ENCODE measurements at places on chromosomes 1 and 21. TPM values are rescaled to one million over a fixed set of nuclear protein-coding genes. Genes with fewer than 3 reads are reported as not detected.

DNA sequence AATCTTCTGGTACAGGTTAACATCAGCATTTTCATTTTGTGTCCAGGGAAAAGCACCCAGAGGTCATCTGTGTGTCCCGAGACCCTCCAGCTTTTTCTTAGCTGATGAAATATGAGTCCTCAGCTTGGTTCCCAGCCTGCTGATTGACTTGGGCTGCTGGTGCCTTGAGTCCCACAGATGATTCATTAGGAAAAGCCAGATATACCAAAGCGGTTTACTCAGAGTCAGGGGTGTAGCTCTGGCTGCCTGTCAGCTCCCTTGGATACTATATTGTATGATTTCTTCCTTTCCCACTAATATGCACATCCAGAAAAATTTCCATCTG, 43.7 kb upstream of the MAB21L3 start:
- H3K36me3 ChIP-seq, result no peaks in the 10 kb centered on the region
- H3K4me3 ChIP-seq, result no peak overlapping the region
- no peaks in the 10 kb centered on the region for H3K4me1 ChIP-seq

DNA sequence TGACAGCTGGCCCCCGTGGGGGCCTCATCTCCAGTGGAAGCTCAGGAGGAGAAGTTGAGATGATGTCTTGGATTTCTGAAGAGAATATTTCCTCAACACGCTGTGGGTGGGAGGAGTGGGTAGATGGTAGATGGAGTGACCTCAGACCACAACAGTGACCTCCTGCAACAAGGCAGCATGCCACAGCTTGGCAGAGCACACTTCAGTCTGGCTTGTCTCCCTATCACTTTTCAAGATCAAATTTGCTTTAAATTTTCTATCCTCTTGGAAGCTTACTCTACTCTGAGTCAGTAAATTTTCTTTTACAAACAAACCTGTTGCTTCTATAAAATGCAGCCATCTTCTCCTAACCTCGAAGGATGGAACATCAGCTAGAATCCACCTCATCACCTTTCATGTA, 59.7 kb downstream of the NTPCR start:
- peaks cover 16% of the 10 kb centered on the region for H3K36me3 ChIP-seq
- no peak overlapping the region for H3K4me3 ChIP-seq
- H3K27ac ChIP-seq, result no peak overlapping the region
- H3K4me1 ChIP-seq, result no peaks in the 10 kb centered on the region

DNA sequence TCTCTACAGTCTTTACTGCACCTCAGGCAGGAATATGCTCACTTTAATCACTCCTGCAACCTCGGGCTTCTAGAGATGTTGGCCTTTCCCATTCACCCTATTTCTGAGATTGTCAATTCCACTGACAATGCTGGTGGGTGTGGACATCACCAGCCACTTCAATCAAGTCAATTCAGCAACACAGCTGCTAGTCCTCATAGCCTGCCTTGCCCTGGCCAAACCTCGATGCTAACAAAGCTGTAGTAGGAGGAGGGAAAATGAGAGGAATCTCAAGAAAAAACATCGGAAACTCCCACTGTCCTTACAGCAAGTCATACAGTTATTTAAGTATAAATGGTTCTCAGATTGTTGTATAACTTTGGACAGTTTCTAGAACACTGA, 155.0 kb downstream of the KCNH1 start:
- H3K27ac ChIP-seq, result no peak overlapping the region
- H3K4me3 ChIP-seq, result no peak overlapping the region
- H3K27me3 ChIP-seq, result no peaks in the 10 kb centered on the region
- H3K4me1 ChIP-seq, result no peaks in the 10 kb centered on the region

DNA sequence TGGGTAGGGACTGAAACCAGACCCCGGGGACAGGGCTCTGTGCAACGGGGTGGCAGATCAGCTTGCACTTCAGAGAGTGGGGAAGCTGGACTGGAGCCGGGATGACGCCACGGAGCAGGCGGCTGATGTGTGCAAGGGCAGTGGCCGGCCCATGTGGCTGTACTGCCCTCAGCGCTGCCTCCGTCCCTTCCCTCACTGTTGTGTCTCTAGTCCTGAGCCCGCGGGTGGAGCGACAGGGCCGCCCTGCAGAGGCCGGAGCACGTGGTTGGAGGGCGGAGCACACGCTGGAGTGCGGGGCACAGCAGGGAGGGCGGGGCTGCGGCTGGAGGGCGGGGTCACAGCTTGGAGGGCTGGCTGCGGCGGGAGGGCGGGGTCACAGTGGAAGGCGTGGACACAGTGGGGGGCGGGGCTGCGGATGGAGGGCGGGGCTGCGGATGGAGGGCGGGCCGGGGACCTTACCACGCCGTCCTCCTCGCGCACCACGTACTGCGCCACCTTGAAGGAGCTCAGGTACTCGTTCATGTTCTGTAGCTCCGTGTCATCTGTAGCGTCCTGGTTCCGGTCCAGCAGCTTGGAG, 52.4 kb downstream of the CHD5 start:
- DNase-seq, result peak; percentile 91
- peaks cover 2% of the 10 kb centered on the region for H3K27me3 ChIP-seq
- H3K4me3 ChIP-seq, result peak overlapping the region; percentile 50
- peaks cover 3% of the 10 kb centered on the region for H3K4me1 ChIP-seq
- H3K27ac ChIP-seq, result no peak overlapping the region

- H3K36me3 ChIP-seq, result peaks cover 96% of the 10 kb centered on the region
- no peak overlapping the region for H3K4me3 ChIP-seq
- no peaks in the 10 kb centered on the region for H3K4me1 ChIP-seq
- H3K27me3 ChIP-seq, result no peaks in the 10 kb centered on the region
These were observed 25.1 kb upstream of the LSS start for GRCh38 chr21:46253610-46254124.

- H3K27me3 ChIP-seq, result no peaks in the 10 kb centered on the region
- no peak overlapping the region for H3K4me3 ChIP-seq
- peak; percentile 74 for DNase-seq
- no peaks in the 10 kb centered on the region for H3K4me1 ChIP-seq
- no peaks in the 10 kb centered on the region for H3K36me3 ChIP-seq
These were observed 71.0 kb downstream of the NFASC start for GRCh38 chr1:204941421-204942338.

GRCh38 chr1:20830378-20830777, 43.3 kb upstream of the HP1BP3 start:
- H3K27me3 ChIP-seq, result no peaks in the 10 kb centered on the region
- H3K4me3 ChIP-seq, result no peak overlapping the region
- peaks cover 34% of the 10 kb centered on the region for H3K36me3 ChIP-seq
- no peaks in the 10 kb centered on the region for H3K4me1 ChIP-seq

GRCh38 chr1:246275036-246275435, 232.0 kb downstream of the SMYD3 start:
- no peak overlapping the region for H3K27ac ChIP-seq
- no peaks in the 10 kb centered on the region for H3K4me1 ChIP-seq
- no peaks in the 10 kb centered on the region for H3K27me3 ChIP-seq
- H3K4me3 ChIP-seq, result no peak overlapping the region

GRCh38 chr1:181079382-181079781, 9.1 kb upstream of the IER5 start:
- no peaks in the 10 kb centered on the region for H3K27me3 ChIP-seq
- H3K36me3 ChIP-seq, result no peaks in the 10 kb centered on the region
- DNase-seq, result no peak
- H3K27ac ChIP-seq, result no peak overlapping the region
- H3K4me3 ChIP-seq, result no peak overlapping the region

GRCh38 chr1:192660613-192661012, 24.7 kb downstream of the RGS13 start:
- H3K27ac ChIP-seq, result no peak overlapping the region
- H3K4me1 ChIP-seq, result no peaks in the 10 kb centered on the region

GRCh38 chr1:81375884-81376548, 424.7 kb upstream of the ADGRL2 start:
- peaks cover 5% of the 10 kb centered on the region for H3K4me1 ChIP-seq
- H3K36me3 ChIP-seq, result peaks cover 2% of the 10 kb centered on the region
- DNase-seq, result no peak
- H3K4me3 ChIP-seq, result no peak overlapping the region
- no peaks in the 10 kb centered on the region for H3K27me3 ChIP-seq

DNA sequence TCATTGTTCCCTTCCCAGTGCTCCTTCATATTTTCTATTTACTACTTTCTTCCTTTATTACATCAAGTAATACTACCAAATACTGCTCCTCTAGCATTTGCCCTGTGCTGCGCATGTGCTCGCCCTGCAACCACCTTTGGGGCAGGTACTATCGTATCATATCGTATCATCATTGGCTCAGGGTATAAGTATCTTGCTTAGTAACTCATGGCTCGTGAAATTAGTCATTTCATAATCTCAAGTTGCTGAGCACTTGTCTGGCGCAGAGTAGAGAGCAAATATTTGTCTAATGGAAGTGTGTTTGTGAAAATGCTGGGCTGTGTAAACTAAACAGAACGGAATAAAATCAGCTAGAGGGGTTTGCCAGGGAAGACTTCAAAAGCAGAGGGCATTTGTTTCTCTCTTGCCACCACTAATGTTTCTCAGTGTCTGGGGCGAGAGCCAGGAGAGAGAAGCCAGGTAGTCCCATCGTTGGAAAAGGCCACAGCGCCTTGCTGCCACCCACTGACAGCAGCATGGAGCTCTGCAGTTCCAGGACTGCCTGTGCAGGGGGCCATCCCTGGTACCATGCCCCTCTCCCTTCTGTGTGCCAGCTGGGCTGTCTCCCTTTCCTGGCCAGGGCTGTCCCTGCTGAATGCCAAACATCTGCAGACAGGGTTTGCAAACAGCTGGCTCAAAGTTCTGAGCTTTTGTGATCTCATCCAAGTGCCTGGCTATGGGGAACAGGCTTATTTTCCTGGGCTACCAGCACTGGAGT, 20.0 kb upstream of the CPT2 start:
- peaks cover 5% of the 10 kb centered on the region for H3K4me1 ChIP-seq
- no peaks in the 10 kb centered on the region for H3K36me3 ChIP-seq
- DNase-seq, result no peak
- no peaks in the 10 kb centered on the region for H3K27me3 ChIP-seq
- no peak overlapping the region for H3K27ac ChIP-seq

GRCh38 chr1:7745783-7746182, 25.3 kb upstream of the VAMP3 start:
- DNase-seq, result no peak
- no peak overlapping the region for H3K27ac ChIP-seq
- H3K4me3 ChIP-seq, result no peak overlapping the region

DNA sequence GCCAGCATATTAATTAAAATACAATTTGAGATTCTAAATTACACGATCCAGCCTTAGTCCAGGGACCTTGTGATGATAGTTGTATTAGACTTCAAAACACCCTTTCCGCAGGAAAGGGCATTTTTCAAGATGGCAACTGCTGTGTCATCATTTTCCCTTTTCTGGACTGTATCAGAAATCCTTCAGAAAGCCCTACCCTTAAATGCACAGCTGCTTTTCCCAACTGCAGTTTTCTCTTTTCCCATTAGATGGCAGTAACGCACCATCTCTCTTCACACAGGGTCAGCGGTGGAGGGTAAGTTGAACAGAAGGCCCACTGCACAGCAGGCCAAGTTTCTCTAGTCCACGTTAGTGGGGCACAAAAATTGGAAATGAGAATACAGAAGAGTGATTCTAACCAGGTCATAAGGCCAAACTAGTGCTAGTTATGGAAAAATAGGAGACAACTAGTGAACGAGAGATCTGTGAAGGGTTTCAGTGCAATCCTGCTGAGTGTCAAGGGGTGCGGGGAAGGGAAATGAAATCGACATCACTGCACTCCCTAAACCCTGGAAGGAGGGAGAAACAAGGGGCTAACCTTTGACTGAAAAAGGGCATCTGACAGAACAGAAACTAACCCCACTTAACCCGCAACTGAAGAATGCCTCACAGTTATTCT, 22.1 kb upstream of the TDRD10 start:
- DNase-seq, result peak; percentile 54
- H3K27ac ChIP-seq, result no peak overlapping the region

- no peaks in the 10 kb centered on the region for H3K27me3 ChIP-seq
- H3K4me3 ChIP-seq, result no peak overlapping the region
- H3K36me3 ChIP-seq, result no peaks in the 10 kb centered on the region
- H3K27ac ChIP-seq, result no peak overlapping the region
- no peak for DNase-seq
These were observed 82.5 kb upstream of the MAP1LC3C start for GRCh38 chr1:242081446-242081845.

- H3K27ac ChIP-seq, result no peak overlapping the region
- peak; percentile 53 for DNase-seq
These were observed 1.0 kb downstream of the ANKRD65 start for GRCh38 chr1:1419813-1420653.

GRCh38 chr1:8702472-8702849, 115.0 kb downstream of the RERE start:
- no peaks in the 10 kb centered on the region for H3K27me3 ChIP-seq
- peaks cover 4% of the 10 kb centered on the region for H3K4me1 ChIP-seq
- H3K27ac ChIP-seq, result peak overlapping the region; percentile 91
- no peak for DNase-seq
- no peaks in the 10 kb centered on the region for H3K36me3 ChIP-seq

- no peak overlapping the region for H3K4me3 ChIP-seq
- DNase-seq, result no peak
- H3K36me3 ChIP-seq, result no peaks in the 10 kb centered on the region
- H3K4me1 ChIP-seq, result no peaks in the 10 kb centered on the region
These were observed 450.8 kb downstream of the PTPRU start for GRCh38 chr1:29687166-29687565.

GRCh38 chr1:29592731-29593130, 356.4 kb downstream of the PTPRU start:
- H3K4me3 ChIP-seq, result no peak overlapping the region
- no peaks in the 10 kb centered on the region for H3K36me3 ChIP-seq

- no peak overlapping the region for H3K27ac ChIP-seq
- no peaks in the 10 kb centered on the region for H3K4me1 ChIP-seq
- no peaks in the 10 kb centered on the region for H3K27me3 ChIP-seq
- DNase-seq, result no peak
- no peaks in the 10 kb centered on the region for H3K36me3 ChIP-seq
These were observed 841.6 kb upstream of the B3GALT2 start for GRCh38 chr1:194028002-194028401.

DNA sequence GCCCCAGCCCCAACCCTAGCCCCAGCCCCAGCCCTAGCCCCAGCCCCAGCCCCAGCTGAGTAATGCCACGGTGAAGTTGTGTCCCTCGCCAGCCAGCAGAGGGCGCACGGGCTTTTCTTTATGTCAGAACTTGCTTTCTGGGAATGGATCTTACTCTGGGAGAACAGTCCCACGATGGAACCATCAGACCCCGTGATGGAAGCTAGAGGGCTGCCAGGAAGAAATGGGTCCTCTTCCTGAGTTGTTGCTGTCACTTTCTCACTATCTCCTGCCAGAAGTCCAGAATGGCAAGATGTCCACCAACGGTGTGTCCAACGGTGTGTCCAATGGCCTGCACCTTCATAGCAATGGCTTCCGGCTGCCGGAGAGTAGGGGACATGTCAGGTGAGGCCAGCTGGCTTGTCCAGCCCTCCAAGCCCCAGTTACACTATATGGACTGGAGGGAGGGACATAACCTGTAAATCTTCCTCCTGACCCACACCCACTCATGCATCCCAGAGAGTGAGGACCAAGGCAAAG, 25.1 kb upstream of the TMEM222 start:
- H3K27ac ChIP-seq, result no peak overlapping the region
- no peaks in the 10 kb centered on the region for H3K36me3 ChIP-seq
- H3K4me3 ChIP-seq, result no peak overlapping the region
- no peaks in the 10 kb centered on the region for H3K27me3 ChIP-seq

- no peak overlapping the region for H3K4me3 ChIP-seq
- no peak overlapping the region for H3K27ac ChIP-seq
- DNase-seq, result no peak
- H3K36me3 ChIP-seq, result no peaks in the 10 kb centered on the region
- no peaks in the 10 kb centered on the region for H3K27me3 ChIP-seq
These were observed 265.2 kb upstream of the VAMP3 start for GRCh38 chr1:7505771-7506453.

The SPAG17 gene
- total RNA-seq, result 0.37 TPM

The ACP6 gene
- total RNA-seq, result 17.1 TPM

The AHDC1 gene
- 23.7 TPM for total RNA-seq

The GPATCH4 gene
- total RNA-seq, result 64.6 TPM

The TIE1 gene
- total RNA-seq, result 1.2 TPM

The B3GALT5 gene
- total RNA-seq, result 24.2 TPM

The KRTAP19-1 gene
- total RNA-seq, result not detected

The CENPF gene
- total RNA-seq, result 113 TPM

The KCNJ15 gene
- not detected for total RNA-seq

The GOLT1A gene
- total RNA-seq, result 4.2 TPM

Data from H9 (cell line).